ENCODE measurements at places on chromosomes 5 and 9. TPM values are rescaled to one million over a fixed set of nuclear protein-coding genes. Genes with fewer than 3 reads are reported as not detected.

Gene RLN1
- 0.21 TPM for total RNA-seq

Gene KIF4B
- 0.03 TPM for total RNA-seq

Gene ATP6V0E1
- total RNA-seq, result 44.1 TPM

Gene GPR150
- not detected for total RNA-seq

Gene EPB41L4A
- not detected for total RNA-seq

Gene ZNF484
- total RNA-seq, result 5.0 TPM

Gene TAF11L10
- not detected for total RNA-seq

Gene SLC22A5
- total RNA-seq, result 6.0 TPM

Gene CCL19
- not detected for total RNA-seq

Gene RUSC2
- 18.5 TPM for total RNA-seq

Gene WWC1
- 4.7 TPM for total RNA-seq

Gene ABCA1
- 8.4 TPM for total RNA-seq

Gene IFNA7
- total RNA-seq, result not detected

Gene PCDHGB2
- total RNA-seq, result 1.9 TPM

Gene FOXI1
- total RNA-seq, result not detected

Gene DMRT3
- not detected for total RNA-seq
